IPS-NIHi11 (cell line): ENCODE measurements at places on chromosomes 4 and X.

GRCh38 chr4:139987502-139987850 lies 166.5 kb downstream of the MAML3 start:
- DNase-seq = no peak

DNA sequence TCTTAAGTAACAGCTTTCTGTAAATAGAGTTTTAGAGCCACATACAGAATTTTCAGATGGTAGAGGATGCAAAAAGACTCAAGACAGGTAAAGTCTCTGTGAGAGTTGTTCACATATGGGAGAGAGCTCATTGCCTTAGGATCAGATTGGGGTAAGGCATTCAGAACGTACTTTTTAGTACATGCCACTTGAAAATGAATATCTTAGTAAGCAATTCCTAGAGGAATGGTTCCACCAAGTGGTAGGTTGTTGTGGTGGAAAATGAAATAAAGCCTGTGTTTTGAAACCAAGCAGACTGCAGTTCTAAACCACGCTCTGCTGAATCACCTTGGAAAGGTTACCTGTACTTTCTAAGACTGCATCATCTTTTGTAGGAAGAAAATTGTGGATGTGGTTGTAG lies 547.0 kb upstream of the LCORL start:
- DNase-seq = no peak

DNA sequence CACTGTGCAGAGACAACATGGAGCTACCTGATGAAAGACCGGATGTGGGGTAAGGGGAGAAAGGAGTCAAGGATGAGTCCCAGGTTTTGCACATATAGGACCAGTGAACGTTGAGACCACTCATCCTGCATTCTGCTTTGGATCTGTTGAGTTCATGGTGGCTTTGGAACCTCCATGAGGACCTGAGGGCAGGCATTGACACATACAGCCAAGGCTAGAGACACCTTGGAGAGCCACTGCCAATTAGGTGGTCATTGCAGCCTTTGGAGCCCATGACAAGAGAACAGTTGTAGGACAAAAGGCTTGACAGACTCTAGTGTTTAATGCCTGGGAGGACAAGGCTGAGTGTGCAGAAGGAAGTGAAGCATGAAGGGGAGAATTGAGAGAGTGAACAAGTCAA lies 87.9 kb downstream of the STK32B start:
- no peak for DNase-seq

- peak; percentile 40 for DNase-seq
Observed at GRCh38 chr4:143514497-143514896, 995 bp downstream of the SMARCA5 start.

- DNase-seq = peak; percentile 80
Observed at GRCh38 chrX:119512146-119512800, 44.0 kb downstream of the SLC25A5 start.

DNA sequence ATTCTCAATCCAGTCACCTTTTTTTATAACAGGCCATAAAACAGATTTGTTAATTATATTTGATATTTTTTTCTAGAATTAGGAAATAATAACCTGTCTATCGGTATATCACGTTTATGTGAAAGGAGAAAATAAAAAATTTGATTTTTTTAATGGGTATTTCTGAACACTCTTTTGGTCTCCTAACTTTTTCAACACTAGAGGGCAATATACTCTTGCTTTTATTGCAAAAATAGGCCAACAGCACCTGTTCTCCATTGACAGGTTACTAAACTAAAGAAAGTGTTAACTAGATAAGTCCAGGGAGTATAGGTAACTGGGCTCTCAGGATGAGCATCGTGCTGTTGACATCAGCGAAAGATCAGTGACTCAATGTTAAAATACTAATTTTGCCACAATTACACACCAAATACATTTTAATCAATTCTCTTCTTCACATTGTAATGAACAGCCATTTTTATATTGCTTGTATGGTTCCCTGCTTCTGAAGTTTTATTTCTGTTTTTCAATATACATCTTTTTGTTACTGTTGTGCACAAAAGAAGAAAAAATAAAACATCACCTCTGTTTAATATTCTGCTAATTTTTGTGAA lies 22.8 kb downstream of the NDST4 start:
- DNase-seq = peak; percentile 37

DNA sequence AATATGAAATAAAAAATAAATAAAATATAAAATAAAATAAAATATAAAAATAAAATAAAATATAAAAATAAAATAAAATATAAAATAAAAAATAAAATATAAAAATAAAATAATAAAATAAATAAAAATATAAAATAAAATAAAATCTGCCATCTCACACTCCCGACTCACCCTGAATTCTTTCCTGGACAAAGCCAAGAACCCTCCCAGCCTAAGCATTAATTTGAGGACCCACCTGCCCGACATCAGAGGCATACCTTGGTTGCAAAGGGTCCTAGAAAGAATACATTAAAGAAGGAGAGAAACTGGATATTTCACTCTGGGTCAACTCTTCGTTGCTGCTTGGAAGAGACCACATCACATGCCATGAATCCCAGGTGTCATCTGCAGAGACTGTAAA lies 138.3 kb downstream of the CRLF2 start:
- no peak for DNase-seq

DNA sequence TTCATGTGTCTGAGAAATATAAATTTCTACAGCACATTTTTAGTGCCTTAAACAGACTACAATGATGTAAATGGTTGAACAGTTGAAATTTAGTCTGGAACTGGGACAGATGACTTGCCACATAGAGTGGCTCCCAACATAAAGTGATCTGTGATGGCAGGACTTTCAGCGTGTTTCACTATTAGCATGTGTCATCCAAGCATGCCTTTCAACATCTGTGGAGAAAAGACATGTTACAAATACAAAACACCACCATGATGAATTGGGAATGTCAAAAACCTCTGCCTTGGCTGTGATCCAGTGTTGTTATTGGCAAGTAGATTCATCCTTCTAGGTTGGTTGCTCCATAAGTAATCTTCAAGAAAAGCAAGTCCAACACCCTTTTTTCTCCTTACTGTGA lies 348.7 kb downstream of the MAPK10 start:
- DNase-seq = no peak

DNA sequence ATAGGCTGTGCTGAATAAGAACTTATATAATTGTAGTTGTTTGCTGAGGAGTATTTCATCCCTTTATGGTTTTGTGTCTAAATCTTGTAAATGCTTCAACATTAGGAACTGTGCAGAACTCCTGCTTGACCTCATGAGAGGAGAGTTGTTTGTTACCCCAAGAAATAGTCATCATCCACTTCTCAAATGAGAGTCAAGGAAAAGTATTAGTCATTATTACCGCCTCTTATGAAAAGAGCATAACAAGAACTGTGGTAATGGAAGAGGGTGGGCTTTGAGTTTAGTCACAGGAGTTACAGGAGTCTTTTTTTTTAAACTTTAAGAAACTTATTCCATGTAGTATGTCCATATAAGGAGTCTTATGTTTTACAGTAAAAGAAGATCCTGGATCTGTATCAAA lies 132.9 kb downstream of the RAP1GDS1 start:
- no peak for DNase-seq

- no peak for DNase-seq
Observed at GRCh38 chr4:185344743-185345538, 50.8 kb downstream of the LRP2BP start.
